ENCODE measurements at places on chromosomes 3 and 15.

DNA sequence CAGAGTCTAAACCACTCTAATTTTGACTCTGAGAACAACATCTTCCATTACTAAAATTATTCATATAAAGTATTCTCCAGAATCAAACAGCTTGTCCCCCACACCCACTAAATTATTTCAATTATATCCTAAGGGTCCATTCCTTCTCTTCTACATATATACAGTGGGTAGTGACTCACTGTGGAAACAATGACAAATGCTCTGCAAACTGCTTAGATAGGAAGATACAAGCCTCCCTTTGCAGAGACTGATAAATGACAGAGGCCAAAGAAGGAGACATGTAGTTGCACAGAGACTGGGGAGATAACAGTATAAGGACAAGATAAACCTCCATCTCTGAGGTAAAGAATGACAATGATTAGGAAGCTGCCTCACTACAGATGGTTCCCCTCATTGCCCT, 1087.4 kb downstream of the AGBL1 start:
- DNase-seq: no peak

- DNase-seq: no peak
These were observed 63.1 kb downstream of the STRIT1 start for GRCh38 chr3:155230382-155230781.

GRCh38 chr3:104514776-104515175, 851.9 kb upstream of the ALCAM start:
- no peak for DNase-seq

DNA sequence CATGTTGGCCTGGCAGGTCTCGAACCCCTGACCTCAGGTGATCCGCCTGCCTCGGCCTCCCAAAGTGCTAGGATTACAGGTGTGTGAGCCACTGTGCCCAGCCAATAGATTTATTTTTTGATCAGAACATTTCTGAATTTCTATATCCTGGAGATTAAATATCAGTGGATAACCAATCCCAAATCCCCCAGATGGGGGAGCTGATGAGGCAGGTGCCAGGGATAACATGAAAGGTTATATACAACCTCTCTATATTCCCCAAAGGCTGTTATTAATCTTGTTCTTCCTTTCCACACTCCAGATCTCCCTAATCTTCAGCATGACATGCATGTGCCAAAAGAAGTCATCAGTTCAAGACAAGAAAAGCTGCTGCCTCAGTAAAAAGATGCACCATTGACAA, 112.3 kb downstream of the WDR76 start:
- no peak for DNase-seq

- no peak for DNase-seq
These were observed 93.6 kb downstream of the P3H2 start for GRCh38 chr3:190027116-190027515.

DNA sequence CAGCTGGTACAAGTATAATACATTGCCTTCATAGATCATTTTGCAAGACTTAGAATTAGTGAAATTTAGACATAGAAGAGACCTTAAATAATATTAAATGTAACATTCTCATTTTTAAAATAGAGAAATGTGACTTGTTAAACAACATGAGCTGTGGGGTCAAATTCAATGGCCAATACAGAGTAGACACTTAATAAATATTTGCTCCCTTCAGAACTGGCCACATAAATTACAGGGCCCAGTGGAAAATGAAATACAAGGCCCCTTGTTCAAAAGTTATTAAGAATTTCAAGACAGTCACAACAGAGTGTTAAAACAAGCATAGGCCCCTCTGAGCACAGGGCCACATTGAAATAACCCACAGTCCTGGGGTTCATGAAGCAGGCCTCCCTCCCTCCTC, 58.1 kb upstream of the PHLDB2 start:
- DNase-seq: no peak

- DNase-seq: peak; percentile 38
These were observed 38.8 kb upstream of the CLDN18 start for GRCh38 chr3:137970914-137971831.

GRCh38 chr15:51658664-51659063, 22.6 kb upstream of the SCG3 start:
- no peak for DNase-seq

DNA sequence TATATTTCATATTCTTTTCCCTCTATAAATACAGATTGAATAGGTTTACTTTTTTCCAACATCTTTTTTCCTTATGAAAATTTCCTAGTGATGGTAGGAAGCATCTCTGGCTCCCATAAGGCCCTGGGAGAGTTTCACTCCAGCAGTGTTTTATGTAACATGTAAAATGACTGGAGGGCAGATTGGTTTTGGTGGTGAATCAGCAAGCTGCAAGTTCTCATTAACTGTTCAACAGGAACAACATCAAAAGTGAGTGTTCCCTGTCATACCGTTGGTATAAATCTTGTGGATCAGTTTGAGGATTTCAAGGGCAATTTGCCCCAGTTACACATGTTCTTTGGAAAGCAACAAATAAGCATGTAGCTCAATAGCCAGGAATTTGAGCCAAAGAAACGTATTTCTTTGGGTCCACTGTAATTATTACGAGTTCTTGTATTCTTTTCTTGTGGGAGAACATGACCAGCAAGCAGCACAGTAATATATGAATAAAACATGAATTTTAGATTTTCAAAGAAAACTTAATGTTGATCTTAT, 345.7 kb downstream of the SV2B start:
- DNase-seq: no peak

- DNase-seq: no peak
These were observed 30.8 kb downstream of the CCDC80 start for GRCh38 chr3:112610121-112610520.

- no peak for DNase-seq
These were observed 122.9 kb upstream of the LIPC start for GRCh38 chr15:58308742-58309355.

DNA sequence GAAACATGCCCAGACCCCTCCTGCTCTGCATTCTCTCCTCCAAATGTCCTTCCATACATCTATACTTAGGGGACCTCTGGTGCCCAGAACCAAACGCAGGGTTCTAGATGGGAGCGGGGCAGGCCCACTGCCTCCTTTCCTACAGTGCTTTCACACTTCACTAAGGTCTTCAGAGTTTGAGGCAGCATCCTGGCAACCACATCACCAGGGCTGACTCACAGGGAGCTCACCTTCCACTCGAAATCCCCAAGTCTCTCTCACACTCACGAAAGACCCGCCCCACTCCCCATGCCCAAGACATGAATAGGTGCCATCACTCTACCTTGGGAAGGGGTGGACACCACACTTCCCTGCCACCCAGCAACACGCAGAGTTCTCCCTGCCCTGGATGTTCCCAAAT, 18.9 kb downstream of the HOMER2 start:
- DNase-seq: peak; percentile 29

- no peak for DNase-seq
These were observed 117.4 kb upstream of the MBNL1 start for GRCh38 chr3:152151216-152151876.

DNA sequence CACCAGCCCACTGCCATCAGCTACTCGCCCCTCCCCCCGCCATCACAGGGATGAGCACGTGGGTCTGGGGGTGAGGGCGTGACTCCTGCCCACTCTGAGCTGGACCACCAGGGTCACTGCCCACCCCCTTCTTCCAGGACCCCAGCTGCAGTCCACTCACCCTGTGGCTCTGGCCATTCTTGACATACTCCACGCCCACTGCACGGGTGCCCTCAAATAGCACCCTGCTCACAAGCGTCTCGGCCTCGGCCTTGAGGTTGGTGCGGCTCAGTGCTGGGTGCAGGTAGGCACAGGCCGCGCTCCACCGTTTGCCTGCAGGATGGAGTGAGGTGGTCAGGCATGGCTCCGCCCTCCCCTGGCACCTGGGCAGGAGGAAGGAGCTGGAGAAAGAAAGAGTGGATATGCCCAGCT, 23.9 kb downstream of the CHDH start:
- DNase-seq: no peak

GRCh38 chr3:80983753-80984152, 777.7 kb downstream of the GBE1 start:
- no peak for DNase-seq

GRCh38 chr15:26015516-26016075, 152.5 kb upstream of the ATP10A start:
- DNase-seq: no peak

DNA sequence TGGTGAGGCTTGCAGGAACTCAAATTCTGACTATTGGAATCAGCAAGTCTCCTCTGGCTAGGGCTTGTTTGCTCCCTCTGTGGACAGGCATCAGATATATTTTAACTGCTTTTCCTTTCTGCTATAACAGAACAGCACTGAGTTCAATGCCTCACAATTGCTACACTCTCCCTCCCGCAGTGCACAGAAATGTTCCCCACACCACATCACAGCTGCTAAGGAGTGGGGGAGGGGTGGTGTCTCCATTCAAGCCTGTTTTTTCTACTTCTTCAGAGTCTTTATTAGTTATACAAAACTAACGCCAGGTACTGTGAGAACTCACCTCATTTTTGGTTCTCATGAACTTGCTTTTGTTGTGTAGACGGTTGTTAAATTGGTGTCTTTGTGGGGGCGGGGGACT, 68.5 kb downstream of the BCHE start:
- DNase-seq: no peak

DNA sequence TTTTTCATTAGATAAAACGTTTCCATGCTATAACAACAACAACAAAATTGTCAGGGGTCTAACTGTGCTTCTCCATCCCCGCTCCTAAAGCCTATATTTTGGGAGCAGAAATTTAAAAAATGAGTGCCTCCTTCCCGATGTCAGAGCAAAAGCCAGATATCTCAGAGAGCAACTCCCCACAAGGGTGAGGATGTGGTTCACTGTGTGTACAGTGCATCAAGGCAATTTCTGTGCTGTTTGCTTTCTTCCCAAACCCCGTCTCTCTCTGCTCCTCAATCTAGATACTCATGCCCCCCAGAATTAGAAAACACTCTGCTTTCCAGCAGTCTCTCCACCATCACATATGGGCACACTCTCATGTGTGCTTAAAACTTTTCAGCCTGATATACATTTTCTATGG, 76.7 kb upstream of the MBNL1 start:
- no peak for DNase-seq

- DNase-seq: no peak
These were observed 192.5 kb upstream of the CGNL1 start for GRCh38 chr15:57183614-57184344.

- no peak for DNase-seq
These were observed 88.3 kb downstream of the ATP10A start for GRCh38 chr15:25774871-25775270.

- no peak for DNase-seq
These were observed 25.4 kb downstream of the CFAP100 start for GRCh38 chr3:126419886-126420786.

DNA sequence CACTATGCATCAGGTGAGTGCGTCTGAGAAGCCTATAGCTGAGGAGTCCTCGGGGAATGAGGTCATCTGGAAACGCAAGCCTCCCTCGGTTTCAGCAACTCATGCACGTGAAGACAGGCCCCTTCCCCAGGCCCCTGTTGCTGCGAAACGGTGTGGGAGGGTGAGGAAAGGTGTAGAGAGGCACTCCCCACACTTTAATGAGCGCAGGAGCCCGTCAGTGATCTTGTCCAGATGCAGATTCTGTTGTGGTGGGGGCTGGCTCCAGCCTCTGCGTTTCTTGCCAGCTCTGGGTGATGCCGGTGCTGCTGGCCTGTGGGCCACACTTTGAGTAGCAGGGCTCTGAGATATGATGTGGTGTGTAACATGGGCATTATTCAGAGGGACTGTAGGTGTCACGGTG, 38.6 kb upstream of the LACTB start:
- DNase-seq: no peak

GRCh38 chr3:149647285-149647684, 10.5 kb downstream of the WWTR1 start:
- DNase-seq: no peak

- DNase-seq: no peak
These were observed 93.2 kb downstream of the TP63 start for GRCh38 chr3:189724356-189724755.

DNA sequence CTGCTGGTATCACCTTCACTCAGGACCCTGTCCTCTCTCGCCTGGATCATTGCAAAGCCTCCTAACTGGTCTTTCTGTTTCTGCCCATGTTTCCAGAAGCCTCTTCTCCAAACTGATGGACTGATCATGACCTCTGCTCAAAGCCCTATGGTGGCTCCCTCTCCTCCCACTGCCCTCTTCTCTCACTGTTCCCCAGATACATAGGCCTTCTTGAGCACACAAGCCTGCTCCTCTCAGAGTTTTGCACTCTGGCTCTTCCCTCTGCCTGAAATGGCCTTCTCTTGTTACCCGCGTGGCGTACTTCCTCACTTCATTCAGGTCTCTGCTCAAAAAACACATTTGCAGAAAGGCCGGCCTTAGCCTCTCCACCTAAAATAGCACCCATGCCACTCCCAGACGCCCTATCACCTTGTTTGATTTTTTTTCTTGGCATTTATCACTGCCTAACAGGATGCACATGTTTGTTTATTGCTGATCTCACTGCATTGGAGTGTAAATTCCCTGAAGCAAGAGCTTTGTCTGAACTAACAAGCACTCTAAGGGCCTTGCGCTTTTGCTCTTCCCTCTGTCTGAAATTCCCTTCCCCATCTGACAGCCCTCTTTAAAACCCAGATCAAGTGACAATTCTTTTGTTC, 1.4 kb upstream of the ETFA start:
- no peak for DNase-seq

All from T-helper 2 cell treated with Interferon-gamma antibody and Interleukin-4, amounts not matched to agents 5 μg/mL and 100 μg/mL, for 36 hours (primary cell).